ENCODE measurements at places on chromosomes 4 and X.

GRCh38 chr4:95204267-95204844 lies 344.4 kb downstream of the UNC5C start:
- no peak for DNase-seq

GRCh38 chr4:81531410-81531809 lies 59.7 kb upstream of the RASGEF1B start:
- no peak for DNase-seq

GRCh38 chrX:152632445-152633097 lies 5.1 kb upstream of the GABRQ start:
- no peak for DNase-seq

DNA sequence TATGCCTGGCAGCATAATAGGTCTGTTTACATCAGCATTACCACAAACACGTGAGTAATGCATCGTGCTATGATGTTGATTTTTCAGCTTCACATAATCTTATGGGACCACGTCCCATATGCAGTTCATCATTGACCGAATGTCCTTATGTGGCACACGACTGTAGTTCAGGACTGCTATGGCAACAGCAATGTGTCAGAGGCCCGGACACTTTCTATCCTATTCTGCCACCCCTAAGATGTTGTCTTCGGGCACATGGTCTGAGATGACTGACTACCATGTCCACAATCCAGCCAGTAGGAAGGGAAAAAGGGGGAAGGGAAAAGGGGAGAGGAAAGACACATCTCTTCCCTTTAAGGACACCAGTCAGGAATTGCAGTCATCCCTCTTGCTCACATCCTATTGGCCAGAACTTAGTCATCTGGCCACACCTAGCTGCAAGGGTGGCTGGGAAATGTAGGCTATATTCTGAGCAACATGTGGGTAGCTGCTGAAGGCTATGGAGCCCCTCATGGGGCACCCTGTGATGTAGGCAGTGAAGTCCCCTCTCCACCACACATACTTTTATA lies 196.0 kb upstream of the RBPJ start:
- DNase-seq, result no peak

DNA sequence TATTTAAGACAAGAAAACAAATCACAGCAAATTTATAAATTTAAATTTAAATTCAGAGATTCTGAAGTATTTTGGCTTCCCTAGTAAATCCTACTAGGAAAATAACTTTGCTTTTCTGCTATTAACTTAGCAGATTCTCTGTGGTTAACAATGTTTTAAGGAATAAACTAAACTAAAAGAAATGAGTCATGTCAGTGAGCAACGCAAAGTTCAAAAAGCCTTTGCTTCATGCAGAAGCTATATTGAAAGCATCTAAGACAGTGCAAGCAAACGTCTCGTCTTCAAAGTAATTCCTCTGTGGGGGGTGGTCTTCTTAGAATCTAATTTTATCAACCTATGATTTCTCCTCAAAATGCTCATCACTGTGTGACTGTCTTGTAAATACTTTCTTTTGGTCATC lies 30.1 kb downstream of the GABRB1 start:
- no peak for DNase-seq

DNA sequence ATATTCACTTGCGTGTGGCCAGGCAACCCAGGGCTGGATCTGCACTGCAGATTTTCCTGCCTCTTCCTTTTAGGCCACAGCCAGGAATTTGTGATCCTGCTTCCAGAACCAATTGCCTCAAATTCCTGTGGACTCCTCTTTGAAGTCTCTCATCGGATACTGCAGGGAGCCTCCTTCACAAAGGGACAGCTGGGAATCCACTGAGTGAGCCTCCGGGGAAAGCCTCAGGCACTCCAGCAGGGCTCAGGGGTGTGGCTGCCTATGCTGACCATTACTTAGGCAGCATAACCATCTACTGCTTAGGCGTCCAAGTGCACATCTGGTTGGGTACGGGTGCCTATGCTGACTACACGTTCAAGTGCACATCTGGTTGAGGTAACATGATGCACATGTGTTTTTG lies 321.5 kb downstream of the NLGN4X start:
- no peak for DNase-seq

DNA sequence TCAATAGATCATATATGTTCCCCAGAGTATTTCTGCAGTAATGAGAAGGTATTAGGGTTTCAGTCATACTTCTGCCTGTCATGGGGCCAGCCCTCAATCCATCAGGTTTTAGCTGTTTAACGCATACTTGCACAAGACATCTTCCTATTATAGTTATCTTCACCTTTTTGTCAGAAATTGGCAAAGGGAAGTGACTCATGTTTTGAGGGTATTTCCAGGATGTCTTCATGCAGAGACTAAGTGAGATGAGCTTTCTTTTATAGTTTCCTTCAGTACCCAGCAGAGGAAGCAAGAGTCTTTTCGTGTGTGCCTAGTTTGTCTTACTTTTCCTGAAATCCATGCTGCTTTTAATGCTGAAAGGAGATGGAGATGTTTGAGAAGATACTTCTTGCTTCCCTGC lies 9.5 kb downstream of the CSTF2 start:
- no peak for DNase-seq

DNA sequence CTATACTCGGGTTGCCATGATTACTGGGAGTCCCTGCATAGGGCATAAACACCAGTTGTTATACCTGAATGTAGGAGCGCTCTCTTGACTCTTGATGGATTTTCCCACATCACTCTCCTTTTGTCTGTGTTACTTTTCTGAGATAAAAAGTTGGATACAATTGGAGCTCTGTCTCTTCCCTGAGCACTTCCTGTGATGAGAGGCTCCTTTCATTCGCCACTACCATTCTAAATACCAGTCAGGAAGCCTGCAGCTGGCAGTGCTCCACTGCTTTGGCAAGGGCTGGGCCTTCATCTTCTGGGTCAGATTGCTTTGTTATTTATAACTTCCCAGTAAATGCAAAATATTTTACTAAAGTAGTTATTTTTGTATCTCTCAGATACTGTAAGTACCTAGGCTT lies 13.9 kb downstream of the TCEANC start:
- no peak for DNase-seq

- peak; percentile 9 for DNase-seq
Measured at GRCh38 chr4:163548481-163549243, 54.2 kb downstream of the TMA16 start.

DNA sequence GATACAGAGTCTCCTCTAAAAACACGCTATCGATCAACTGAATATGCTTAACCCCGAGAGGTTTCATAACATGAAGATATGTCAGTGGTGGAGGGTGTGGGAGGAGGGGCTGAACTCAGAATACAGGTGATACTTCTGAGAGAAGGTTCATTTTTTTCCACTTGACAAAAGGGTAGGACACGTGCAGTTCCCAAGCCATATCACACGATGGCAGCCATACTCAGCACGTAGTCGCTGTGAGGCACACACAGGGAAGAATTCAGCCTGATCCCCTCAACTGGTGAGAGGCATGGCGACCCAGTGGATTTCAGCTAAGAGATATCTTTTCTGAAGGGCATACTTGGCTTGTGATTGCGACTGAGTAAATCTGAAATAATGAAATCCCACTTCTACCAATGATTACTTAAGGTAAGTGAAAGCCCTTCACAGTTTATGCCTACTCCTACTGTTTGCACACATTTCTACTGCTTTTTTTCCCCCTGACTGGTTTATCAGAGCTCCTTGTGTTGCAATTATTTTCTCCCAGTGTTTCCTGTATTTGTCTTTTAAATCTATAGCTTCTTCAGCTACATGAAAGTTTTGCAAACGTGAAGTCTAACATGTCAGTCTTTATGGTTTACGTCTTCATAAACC lies 133.1 kb downstream of the CORIN start:
- no peak for DNase-seq

GRCh38 chr4:10315638-10316037 lies 141.6 kb downstream of the ZNF518B start:
- no peak for DNase-seq

DNA sequence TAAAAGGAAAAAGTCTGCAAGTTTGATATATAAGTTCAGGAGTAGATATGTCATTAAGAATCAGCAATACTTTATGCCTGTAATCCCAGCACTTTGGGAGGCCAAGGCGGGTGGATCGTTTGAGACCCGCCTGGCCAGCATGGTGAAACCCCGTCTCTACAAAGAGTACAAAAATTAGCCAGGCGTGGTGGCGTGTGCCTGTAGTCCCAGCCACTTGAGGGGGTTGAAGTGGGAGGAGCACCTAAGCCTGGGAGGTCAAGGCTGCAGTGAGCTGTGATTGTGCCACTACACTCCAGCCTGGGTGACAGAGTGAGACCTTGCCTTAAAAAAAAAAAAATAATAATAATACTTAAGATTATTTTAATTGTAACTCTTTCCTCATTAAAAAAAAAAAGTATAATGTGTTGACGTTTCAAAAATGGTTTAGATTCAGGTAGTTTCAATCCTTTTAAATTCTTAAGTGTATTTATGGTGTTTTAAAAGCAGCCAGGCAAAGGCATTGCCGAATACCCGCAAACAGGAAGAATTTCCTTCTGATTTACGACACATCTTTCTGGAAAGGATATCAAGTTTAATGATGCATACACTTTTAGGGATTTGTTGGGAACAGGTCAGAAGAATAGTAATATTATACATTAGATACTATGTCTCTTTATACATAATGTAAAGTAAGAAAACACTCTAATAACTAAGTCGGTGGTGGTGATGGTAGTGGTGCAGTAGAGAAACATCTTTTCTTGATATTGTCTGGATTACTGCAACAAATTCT lies 80.9 kb downstream of the KDM6A start:
- DNase-seq, result no peak

GRCh38 chrX:107675823-107676555 lies 47.7 kb downstream of the PRPS1 start:
- DNase-seq, result no peak

DNA sequence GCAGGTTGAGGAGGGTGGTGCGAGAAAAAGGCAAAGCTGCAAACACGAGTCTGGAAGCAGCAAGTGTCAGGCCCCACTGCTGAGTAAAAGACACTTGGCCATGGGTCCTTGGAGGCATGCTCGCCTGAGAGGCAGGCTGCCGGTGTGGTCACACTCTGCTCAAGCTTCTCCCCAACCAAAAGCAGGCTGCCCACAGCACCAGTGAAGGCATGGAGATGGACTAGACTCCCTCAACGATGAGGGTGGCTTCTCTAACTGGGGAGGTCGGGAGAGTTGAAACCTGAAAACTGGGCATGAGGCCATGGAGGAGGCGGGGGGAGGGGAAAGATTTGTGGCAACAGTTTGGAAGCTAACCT lies 86.5 kb downstream of the ATG4A start:
- no peak for DNase-seq

- DNase-seq, result peak; percentile 68
Measured at GRCh38 chr4:140861359-140862176, 105.4 kb upstream of the TBC1D9 start.

DNA sequence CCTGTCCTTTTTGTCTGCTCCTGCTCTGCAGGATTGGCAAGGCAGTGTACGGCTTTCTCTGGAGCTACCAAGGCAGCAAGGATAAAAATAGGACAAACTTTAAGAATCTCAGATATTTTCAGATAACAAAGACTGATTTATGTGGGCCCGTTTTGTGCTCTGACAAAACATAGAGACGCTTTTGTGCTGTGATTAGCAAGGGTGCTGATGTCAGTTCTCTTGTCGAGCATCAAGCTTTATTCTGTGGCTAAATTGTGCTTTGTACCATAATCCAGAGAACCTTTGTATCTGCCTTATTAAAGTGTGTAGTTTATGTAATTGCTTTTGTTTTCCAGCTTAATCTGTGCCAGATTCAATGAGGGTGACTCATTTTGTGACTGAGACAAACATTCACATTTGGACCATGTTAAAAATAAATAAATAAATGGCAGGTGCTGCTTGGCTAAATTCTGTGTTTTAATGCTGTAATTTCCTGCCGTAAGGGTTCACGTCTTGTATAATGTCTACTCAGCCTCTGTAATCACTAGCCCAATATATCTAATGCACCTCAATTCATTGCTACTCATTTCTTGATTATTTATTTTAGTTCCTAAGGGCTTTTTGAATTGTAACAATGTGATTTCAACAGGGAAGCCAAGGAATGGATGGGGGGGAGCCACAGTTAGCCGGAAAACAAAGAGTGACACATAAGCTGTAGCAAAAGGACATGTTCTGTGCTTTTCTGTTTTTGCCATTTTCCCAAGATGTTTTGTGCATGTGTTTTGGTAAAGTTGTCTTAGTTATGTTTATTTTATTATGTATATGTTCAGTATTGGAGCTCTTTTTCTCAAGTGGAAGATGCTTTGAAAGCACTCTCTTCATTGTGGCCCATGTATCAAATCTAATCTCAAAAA lies 75.1 kb downstream of the GAB1 start:
- DNase-seq, result no peak

DNA sequence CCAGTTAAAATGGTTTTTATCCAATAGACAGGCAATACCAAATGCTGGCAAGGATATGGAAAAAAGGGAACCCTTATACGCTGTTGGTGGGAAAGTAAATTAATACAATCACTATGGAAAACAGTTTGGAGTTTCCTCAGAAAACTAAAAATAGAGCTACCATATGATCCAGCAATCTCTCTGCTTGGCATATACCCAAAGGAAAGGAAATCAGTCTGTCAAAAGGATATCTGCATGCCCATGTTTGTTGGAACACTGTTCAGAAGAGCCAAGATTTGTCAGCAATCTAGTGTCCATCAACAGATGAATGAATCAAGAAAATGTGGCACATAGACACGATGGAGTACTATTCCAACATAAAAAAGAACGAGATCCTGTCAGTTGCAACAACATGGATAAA lies 91.0 kb upstream of the SH3RF1 start:
- DNase-seq, result peak; percentile 51

DNA sequence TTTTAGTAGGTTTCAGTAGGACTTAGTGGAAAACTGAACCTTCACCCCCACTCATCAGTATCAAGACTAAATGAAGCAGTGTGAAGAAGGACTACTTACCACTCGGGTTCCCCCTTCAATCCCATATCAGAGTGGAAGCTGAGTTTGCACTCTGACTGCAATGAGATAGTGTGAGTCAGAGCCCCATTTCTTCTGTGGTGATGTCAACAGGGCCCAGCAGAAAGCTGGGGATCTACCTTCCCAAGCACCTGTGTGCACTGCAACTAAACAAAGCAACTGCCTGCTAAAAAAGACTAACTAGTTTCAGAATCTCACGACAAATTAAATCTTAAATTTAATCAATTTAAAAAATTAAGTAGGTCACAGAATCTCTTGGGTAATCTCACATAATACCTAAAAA lies 1837.0 kb upstream of the PCDH7 start:
- no peak for DNase-seq

GRCh38 chrX:17425136-17425535 lies 50.1 kb downstream of the NHS start:
- DNase-seq, result no peak

GRCh38 chrX:13985697-13986435 lies 43.8 kb downstream of the GEMIN8 start:
- no peak for DNase-seq
